Tongue (tissue), 3 donors: ENCODE measurements at places on chromosomes 16 and 17. TPM values are rescaled to one million over a fixed set of nuclear protein-coding genes. Genes with fewer than 3 reads are reported as not detected.

Gene SLFN12L
- 0.62 TPM for total RNA-seq

Gene DHRS7C
- total RNA-seq = 115 TPM

Gene EVI2B
- 1.2 TPM for total RNA-seq

Gene SLFN14
- total RNA-seq = 0.31 TPM

Gene MYL4
- total RNA-seq = 905 TPM

Gene NPIPA7
- 4.0 TPM for total RNA-seq

Gene CNEP1R1
- total RNA-seq = 35.5 TPM

Gene C16orf92
- not detected for total RNA-seq

Gene CBLN1
- 6.1 TPM for total RNA-seq

Gene RTN4RL1
- 1.8 TPM for total RNA-seq

Gene STH
- 1.7 TPM for total RNA-seq

Gene PPY
- not detected for total RNA-seq

Gene GRB2
- 99.6 TPM for total RNA-seq

DNA sequence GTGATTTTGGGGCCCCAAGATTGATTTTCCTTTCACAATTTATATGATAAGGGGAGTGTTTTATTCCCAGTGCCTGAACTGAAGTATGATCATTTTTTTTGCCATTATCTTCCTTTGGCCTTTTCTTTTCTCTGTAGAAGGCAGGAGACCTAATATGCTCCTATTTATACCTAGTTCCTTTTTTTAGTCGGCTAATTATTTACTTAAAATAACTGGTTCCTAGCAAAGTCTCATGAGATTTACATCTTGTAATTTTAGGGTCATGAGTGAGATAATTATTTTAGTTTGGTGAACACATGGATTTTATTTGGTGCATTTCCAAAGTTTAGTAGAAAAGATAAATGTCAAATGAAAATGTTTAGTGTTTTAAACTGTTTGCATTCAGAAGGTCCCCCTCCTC is 24.8 kb downstream of the SEC14L1 start:
- no peak for DNase-seq

- no peak for DNase-seq
Measured at GRCh38 chr17:28225271-28225670, 93.7 kb upstream of the TMEM97 start.

- DNase-seq = no peak
Measured at GRCh38 chr17:1956134-1956533, 69.0 kb downstream of the RTN4RL1 start.

- no peak for DNase-seq
Measured at GRCh38 chr17:72931163-72931562, 161.3 kb downstream of the SLC39A11 start.

DNA sequence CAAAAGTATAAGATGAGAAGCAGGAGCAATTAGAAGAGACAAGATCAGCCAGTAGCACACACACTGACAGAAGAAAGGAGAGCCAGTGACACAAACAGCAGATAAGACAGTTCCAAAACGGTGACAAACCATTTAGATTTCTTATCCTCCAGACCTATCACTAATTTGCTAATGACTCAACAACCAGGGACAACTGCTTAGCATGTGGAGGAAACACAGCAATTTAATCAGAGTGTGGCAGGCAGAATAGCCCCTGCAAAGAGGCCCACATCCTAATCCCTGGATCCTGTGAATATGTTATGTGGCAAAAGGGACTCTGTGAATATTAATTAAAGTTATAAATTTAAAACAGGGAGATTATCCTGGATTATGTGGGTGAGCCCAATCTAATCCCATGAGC is 81.1 kb downstream of the CACNG1 start:
- DNase-seq = no peak

DNA sequence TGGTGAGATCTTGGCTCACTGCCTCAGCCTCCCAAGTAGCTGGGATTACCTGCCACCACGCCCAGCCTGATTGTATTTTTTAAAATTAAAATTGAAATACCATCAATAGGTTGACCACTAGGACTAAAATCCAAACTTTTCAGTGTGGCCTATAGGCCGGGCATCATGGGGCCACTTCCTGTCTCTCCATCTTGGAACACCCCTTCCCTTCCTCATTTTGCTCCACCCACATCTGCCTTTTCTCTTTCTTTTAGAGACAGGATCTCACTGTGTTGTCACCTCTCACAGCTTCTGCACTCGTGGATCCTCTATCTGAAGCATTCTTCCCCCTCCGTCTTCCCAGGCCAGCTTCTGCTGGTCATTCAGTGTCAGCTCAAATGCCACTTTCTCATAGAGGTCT is 57.0 kb downstream of the BMERB1 start:
- no peak for DNase-seq

DNA sequence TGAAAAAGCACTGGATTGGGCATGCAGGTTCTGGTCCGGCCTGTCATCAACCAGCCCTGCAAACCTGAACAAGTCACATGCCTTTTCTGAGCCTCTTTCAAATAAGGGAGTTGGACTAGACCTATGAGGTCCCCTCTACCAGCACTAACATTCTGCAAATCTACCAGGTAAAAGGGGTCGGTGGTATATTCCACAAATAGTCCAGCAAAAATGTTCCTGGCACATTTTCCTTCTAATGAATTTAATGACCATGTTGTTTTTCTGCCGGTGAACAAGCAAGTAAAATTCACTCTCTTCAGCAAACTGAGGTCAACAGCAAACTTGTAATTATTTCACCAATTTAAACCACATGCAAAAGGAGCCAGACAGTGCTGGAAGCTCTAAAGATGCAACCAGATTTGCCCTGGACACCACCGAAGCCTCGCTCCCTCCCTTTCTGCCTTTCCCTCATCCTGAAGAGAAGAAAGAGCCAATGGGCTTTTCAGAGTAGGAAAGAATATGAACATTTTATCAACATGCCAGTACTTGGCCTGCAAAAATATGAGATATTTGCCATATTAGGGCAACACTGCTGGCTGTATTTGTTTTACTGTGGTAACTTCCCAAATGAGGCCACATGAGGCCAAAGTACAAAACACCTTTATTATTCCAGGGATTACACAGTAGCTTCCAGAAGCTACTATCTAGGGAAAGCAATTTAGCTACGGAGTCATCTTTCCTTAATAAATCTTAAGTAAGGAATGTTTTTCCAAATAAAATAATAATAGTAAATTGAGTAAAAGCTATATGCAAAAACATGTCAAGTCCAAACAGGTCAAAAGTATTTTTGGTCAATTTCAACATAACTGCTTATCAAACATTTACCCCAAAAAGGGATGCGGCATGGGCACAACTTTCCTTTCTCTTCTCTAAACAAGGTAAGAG is 45.0 kb downstream of the USP31 start:
- DNase-seq = no peak

GRCh38 chr16:11066261-11066870 is 122.0 kb downstream of the CLEC16A start:
- DNase-seq = no peak

DNA sequence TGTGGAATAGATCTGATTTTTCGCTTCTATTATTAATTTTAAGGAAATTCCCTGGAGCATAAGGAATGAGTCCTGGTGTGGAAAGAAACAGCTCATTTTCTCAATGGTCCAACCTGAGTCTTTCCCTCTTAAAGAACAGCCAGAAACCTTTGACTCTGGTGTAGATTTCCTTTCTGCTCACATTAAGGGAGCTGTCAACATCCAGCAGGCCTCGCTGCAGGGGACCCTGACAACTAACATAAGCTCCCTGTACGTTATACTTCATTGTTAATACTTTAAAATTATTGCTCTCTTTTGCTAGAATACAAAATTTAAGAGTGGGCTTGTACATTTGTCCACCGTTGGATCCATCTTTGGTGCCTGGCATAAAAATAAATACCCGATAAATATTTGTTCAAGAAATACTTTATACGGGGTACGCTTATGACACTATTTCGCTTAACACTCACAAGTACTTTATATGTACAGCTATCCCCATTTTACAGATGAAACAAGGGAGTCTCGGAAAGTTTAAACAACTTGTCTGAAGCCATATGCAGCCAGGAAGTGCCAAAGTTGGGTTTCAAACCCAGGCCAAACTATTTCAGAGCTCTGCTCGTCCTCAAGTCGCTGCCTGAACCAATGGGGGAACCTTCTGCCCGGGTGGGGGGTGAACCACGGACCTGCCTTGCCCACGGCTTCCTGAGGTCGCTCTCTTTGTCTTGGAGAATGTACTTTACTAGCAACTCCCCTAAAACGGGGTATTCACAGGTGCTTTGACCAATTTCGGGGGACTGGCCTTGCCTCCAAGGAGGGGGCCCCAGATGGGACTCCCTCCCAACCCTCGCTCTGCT is 611 bp downstream of the SMARCE1 start:
- no peak for DNase-seq

DNA sequence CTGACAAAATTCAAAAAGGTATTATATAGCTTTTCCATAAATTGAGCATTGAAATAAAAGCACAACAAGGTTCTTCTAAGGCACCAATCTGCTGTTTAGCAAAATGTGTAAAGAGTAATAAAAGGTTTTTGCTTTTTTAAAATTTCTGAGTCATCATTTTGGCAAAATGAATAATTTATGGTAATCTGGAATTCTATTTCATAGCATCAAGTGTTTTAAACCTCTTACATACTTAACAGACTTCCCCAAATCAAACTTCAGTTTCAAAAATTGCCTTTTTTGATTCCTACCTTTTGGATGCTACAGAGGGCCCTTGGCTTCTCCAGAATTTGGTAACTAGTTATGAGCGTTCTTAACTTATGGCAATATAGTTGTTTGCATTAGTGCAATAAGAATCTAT is 154.0 kb upstream of the ELAC2 start:
- DNase-seq = no peak

DNA sequence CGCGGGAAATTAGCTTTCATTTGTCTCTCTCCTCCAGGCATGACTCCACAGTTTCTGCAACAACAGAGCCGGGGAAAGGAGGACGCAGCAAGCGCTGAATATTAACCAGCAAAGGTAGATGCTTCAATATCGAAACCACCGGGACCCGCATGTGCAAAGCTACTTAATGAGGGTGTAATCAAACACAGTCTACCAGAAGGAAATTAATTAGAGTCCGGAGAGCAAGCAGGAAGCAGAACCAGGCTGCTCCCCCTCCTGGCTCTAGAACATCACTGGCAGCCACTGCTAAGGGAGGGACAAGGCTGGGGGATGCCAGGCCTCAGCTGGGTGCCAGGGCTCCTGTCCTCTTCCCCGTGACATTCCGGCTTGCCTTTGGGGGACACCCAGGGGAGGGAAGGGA is 21.7 kb downstream of the LRRC75A start:
- no peak for DNase-seq

GRCh38 chr17:32319548-32319905 is 22.4 kb downstream of the C17orf75 start:
- peak; percentile 76 for DNase-seq

GRCh38 chr17:78366109-78366848 is 6.4 kb upstream of the SOCS3 start:
- DNase-seq = peak; percentile 85

- DNase-seq = no peak
Measured at GRCh38 chr16:67255553-67256221, 6.9 kb downstream of the SLC9A5 start.

DNA sequence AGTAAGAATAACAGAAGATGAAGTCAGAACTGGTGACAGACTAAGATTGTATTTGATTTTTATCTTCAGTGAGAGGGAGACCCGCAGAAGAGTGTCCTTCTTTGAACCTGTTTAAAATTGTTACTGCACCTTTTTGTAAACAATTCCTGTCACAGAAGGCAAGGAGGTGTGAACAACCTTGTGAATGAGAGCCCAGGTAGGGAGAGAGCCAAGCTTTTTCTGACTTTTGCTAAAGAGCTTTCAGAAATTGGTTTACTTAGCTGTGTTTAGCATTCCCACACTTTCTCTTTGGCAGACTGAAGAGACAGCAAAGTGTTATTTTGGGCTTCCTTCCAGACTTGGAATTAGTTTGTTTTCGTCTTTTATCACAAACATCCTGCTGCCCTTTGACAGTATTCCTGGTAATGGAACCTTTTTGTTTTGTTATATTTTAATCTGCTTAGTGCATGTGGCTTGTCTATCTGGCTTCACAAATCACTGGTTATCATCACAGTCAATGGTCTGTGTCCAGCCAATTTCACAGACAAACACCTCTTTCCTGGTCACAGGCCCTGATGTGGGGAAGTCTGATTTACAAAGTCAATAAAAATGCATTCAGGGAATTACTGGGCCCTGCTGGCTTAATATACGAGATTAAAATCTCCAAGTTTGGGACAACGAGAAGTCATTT is 85.7 kb upstream of the HS3ST2 start:
- DNase-seq = peak; percentile 71

- DNase-seq = peak; percentile 92
Measured at GRCh38 chr17:77382966-77383612, 242.3 kb downstream of the SEC14L1 start.

DNA sequence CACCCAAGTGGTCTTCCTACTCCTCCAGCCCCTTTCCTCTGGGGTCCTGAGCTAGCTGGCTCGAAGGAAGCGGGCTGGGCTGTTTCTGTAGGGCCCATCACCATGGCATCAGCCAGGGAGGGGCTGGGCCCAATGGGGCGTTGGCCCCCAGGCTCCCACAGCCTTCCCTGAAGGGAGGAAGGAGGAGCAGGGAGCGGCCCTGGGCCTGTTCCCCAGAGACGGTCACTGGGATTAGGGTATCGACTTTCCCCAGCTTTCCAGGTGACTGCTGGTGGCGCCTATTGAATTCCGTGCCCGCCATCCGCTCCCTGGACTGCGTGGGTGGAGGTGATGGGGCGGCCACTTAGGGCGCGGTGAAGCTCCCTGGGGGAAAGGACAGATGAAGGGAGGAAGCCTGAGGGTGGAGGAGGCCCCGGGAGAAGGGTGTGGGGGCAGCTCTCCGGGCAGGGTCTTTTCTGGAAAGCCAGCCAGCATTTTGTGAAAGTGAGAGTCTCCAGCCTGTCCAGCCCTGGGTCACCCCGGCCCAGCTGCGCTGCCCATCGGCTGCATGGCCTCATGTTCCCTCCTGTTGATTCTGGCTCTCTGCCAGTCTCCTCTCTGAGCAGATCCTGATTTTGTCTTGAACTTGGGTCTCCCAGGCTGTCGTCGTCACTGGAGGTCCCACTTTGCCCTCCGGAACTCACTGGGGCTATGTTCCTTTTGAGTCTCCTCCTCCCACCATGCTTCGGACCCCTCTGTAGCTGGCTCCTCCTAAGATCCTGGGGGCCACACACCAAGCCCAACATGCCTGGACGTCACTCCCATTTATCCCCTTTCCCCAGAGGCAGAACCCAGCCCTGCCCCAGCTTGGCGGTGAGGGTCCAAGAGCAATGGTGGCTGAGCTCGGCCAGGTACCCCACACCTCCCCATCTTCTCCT is 9.8 kb downstream of the NHERF1 start:
- peak; percentile 67 for DNase-seq

DNA sequence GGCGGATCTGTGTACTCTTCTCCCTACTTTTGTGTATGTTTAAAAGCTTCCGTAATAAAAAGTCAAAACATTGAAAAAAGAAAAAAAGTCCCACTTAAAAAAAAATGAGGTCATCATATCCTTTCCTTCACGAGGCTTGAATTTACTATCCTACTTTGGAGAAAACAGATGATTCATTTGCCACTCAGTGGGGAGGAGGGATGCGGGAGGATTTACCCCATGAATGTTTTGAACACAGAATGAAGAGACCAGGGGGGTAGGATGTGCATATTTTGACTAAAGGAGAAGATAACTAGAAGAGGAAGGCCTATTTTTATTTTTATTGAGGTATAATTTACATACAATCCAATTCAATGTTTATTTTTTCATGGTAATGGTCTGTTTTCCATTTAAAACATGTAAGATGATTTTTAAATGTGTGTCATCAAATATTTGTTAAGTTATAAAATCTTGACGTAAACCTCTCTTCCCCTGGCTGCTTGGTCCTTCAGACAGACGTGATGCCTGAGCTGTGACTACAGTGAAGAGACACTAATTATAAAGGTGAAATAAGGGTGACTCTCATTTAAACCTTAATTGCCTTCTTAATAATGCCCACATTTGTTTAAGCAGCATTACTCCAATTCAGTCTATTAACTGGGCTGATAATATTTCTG is 135.4 kb upstream of the AXIN2 start:
- DNase-seq = no peak
